ENCODE measurements at places on chromosomes 3 and 15. TPM values are rescaled to one million over a fixed set of nuclear protein-coding genes. Genes with fewer than 3 reads are reported as not detected.

The PLCL2 gene
- polyA plus RNA-seq = 1.4 TPM

The ACKR4 gene
- 14.8 TPM for polyA plus RNA-seq

The COL8A1 gene
- 164 TPM for polyA plus RNA-seq

The THSD4 gene
- 13.3 TPM for polyA plus RNA-seq

The FOXL2NB gene
- 1.2 TPM for polyA plus RNA-seq

The MYRIP gene
- 0.11 TPM for polyA plus RNA-seq

The SLC12A8 gene
- 3.4 TPM for polyA plus RNA-seq

The FANCD2OS gene
- polyA plus RNA-seq = not detected

The LSG1 gene
- 26.9 TPM for polyA plus RNA-seq

The MELTF gene
- polyA plus RNA-seq = 1.1 TPM

The PATL2 gene
- polyA plus RNA-seq = not detected

The GOLGA6L9 gene
- 0.44 TPM for polyA plus RNA-seq

The HAUS2 gene
- 22.1 TPM for polyA plus RNA-seq

The SLITRK3 gene
- not detected for polyA plus RNA-seq

The TIGIT gene
- not detected for polyA plus RNA-seq

The RTP4 gene
- polyA plus RNA-seq = 0.48 TPM

The RLBP1 gene
- not detected for polyA plus RNA-seq

The CNTN4 gene
- polyA plus RNA-seq = not detected

The PTX3 gene
- 251 TPM for polyA plus RNA-seq

The ADCY5 gene
- 0.09 TPM for polyA plus RNA-seq

The EPHA3 gene
- not detected for polyA plus RNA-seq

The CPEB1 gene
- 5.6 TPM for polyA plus RNA-seq

The METTL6 gene
- polyA plus RNA-seq = 20.8 TPM

The PRICKLE2 gene
- polyA plus RNA-seq = 7.0 TPM

The CCR3 gene
- not detected for polyA plus RNA-seq

The GRAMD2A gene
- not detected for polyA plus RNA-seq

The DHX30 gene
- polyA plus RNA-seq = 44.1 TPM

The DNAJA4 gene
- polyA plus RNA-seq = 1.3 TPM

The CACNA1D gene
- polyA plus RNA-seq = not detected

The MESP2 gene
- not detected for polyA plus RNA-seq

The XPC gene
- 42.4 TPM for polyA plus RNA-seq

The SMAD6 gene
- 3.6 TPM for polyA plus RNA-seq

The STAB1 gene
- polyA plus RNA-seq = not detected

The XCR1 gene
- polyA plus RNA-seq = not detected

The NIPA2 gene
- polyA plus RNA-seq = 74.9 TPM

The GATM gene
- polyA plus RNA-seq = not detected

The SLC12A1 gene
- not detected for polyA plus RNA-seq

The CYP8B1 gene
- not detected for polyA plus RNA-seq

The GALNT15 gene
- 9.9 TPM for polyA plus RNA-seq

The NR1I2 gene
- not detected for polyA plus RNA-seq

The TLR9 gene
- 0.11 TPM for polyA plus RNA-seq

The RPL4 gene
- polyA plus RNA-seq = 943 TPM

The FETUB gene
- polyA plus RNA-seq = not detected

The CELSR3 gene
- 0.40 TPM for polyA plus RNA-seq

Data from GM23248 (cell line).